ENCODE measurements at places on chromosomes 2 and 18. TPM values are rescaled to one million over a fixed set of nuclear protein-coding genes. Genes with fewer than 3 reads are reported as not detected.

DNA sequence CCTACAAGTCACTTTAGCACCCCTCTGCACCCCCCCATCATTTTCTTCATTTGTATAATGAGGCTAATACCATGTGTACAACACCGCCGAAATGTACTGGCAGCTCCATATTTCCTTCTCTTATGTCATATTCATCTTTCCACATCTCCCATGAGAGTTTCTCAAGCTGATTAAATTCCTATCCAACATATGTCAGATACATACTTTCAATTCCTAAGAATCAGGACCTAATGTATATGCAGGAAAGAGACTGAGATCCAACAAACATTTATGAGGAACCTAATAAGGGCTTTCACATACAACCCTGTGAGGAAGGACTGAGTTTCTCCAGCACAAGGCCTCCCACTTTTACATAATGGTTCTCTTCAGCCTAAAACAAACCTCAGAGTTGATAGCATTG is 41.9 kb downstream of the PRKD3 start:
- no peak for DNase-seq

- DNase-seq, result no peak
Observed at GRCh38 chr2:199668645-199669044, 182.3 kb downstream of the FTCDNL1 start.

- DNase-seq, result peak; percentile 98
Observed at GRCh38 chr2:95402370-95403203, at the start of gene FAHD2A. Gene FAHD2A (plus strand): TSS chr2:95402708. CDS start chr2:95405559, 2,851 bp downstream.

DNA sequence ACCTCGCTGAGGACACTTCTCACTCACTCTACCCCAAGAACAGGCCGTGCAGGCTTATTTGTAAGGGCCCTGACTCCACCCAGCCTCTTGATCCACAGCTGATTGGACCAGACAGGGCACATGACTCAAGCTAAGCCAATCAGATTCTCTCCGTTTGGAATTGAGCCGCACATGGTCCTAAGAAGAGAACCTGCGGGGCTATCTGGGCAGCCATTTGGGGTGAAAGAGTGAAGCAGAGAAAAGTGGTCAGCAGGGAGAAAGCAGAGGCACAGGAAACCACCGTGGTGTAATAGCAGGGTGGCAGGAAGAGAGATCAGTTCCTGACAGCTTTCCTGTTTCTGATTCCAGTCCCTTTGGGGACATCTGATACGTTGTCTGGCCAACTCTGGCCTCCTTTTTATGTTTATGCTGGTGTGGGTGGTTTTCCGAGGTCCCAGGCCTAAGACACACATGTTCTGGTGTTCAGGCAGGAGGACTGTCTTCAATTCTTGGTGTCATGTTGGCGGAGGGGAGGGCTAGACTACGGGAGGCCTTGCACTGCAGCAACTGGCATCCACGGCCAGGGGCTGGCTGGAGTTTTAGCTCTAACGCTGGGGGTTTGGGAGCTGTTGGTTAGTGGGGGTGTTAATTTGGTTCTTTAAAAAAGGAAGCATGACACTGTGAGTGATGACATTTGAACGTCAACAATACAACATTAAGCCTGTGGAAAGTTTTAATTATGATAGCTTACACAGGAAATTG is 26.1 kb upstream of the SPTBN1 start:
- DNase-seq, result no peak

- no peak for DNase-seq
Observed at GRCh38 chr2:216320852-216321251, 51.4 kb downstream of the MARCHF4 start.

- no peak for DNase-seq
Observed at GRCh38 chr18:74806073-74806472, 208.4 kb downstream of the ZNF407 start.

ARHGAP25 gene
- 0.50 TPM for total RNA-seq

FBXO48 gene
- 0.63 TPM for total RNA-seq

MERTK gene
- total RNA-seq, result 3.1 TPM

HOXD12 gene
- not detected for total RNA-seq
